ENCODE measurements at places on chromosomes 11 and 22.
A peak's percentile ranks its signal among the peaks of the same experiment; 100 is the strongest.

DNA sequence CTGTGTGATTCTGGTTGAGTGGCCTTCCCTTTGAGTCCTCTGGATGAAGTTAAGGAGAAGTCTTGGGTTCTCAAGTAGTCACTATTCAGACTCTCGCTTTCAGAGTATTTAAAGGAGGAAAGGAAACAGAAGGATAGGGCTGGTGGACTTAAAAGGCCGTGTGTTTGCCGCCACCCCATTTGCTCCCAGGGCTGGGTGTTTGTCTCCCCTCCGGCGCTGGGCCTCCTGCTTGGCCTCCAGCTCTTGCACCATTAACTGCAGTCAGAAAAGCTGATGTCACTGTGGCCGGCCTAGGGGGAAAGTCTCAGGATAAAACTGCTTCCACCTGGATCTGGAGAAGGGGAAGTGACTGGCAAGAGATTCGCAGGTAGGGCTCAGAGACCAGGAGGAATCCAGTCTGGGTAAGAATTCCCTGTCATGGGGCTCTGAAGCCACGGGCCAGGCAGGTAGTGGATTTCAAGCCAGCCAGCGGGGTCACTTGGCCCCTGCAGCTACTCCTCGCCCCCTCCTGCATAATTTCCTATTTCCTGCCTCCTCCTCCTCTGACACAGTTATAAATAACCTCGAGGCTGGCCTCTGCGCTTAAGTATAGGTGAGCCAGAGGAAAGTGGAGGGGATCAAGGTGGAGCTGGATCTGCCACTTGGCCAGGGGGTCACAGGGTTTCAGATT is 17.1 kb downstream of the TIMP3 start:
- no peak for DNase-seq

DNA sequence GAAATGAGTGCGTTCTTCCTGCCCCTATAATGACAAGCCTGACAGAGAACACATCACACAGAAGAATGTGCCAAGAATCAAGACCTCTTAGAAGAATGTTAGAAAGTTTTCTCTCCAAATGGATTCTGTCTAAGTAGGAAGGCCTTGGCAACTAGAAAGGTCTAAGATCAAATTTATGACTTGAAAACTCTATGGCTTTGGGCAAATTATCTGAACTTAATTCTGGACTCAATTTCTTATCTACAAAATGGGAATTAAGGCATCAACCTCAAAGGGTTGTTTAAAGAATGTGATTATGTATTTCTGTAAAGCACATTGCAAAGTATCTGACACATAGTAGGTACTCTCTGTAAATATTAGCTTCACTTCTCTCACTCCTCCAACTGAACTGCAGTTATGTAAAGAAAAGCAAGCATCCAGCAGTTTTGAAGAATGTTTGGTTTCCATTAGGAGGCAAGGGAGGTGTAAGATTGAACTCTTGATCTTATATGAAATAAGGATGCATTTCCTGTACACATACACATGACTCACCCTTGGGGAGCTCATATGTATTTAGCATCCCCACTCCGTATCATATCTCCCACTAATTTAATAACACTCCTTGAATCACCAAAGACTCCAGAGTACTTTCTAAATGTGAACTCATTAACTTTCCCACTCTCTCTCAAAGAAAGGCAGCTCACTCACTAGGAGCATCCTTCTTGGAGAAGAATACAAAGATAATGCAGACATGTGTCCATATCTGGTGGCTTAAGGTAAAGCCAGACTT is 77.6 kb downstream of the ETS1 start:
- peak; percentile 82 for DNase-seq

- no peak for DNase-seq
These were observed 51.9 kb upstream of the CDON start for GRCh38 chr11:126114486-126115126.

- DNase-seq = peak; percentile 47
These were observed 19.2 kb upstream of the ADSL start for GRCh38 chr22:40326905-40327735.

DNA sequence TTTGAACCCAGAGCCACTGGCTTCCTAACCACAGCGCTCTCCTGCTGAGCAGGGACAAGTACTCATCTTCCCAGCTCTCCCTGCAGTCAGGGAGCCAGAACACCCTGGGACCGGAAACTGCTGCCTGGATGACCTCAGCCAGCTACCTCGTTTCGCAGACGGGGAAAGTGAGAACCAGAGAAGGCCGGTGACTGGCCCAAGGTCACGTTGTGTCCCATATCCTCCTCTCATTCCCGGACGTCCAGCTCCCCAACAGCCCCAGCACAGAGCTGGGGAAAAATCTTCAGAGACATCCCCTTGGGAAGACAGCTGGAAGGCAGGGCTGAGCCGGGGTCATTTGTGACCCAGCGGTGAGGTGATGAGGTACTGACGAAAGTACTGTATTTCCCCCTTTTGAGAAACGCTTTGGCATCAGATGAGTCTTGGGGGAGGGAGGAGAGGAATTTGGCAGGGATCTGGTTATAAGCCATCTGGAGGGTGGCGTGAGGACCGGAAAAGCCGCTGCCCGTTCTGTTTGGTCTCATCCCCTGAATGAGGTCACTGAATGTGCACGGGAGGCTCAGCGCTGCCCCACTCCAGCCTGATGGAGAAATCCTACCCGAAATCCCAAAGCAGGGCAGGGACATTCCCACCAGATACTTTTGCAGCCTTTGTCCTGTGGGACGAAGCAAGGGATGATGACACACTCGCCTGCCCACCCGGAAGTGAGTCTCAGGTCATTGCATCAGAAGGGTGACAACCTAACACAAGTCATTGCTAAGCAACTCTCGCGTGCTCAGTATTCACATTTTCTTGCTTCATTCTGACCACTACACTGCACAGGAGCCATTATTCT is 41.1 kb downstream of the LIF start:
- DNase-seq = peak; percentile 98

DNA sequence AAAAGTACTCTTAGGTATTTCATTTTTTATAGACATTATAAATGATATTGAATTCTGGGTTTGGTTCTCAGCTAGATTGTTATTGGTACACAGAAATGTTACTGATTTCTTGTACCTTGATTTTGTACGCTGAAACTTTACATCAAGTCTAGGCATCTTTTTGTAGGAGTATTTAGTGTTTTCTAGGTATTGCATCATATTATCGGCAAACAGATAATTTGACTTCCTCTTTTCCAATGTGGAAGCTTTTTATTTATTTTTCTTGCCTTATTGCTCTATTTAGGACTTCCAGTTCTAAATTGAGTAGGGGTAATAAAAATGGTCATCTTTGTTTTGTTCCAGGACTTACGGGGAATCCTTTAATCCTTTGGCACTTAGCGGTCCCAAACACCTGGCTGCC is 676.6 kb upstream of the CCDC179 start:
- no peak for DNase-seq
